ENCODE measurements at places on chromosomes 2 and 18.

GRCh38 chr2:12560618-12561017 lies 156.1 kb upstream of the TRIB2 start:
- DNase-seq: no peak

DNA sequence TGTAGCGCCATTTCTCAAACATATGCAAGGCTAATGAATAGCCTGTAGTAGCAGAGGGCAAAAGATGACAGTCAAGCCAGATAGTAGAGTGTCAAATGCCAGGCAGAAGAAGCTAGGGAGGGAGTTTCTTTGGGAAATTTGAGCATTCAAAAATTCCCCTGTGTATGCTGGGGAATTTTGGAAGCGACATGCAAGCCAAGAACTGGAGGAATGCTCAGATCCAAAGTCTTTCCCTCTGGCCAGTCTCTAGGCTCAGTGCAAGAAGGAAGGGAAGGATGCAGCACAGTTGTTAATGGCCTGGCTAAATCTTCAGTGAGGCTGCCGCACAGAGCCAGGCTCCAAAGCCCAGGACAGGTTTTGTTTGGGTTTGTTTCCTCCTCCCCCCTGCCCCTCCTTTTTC lies 59.9 kb downstream of the ATP9B start:
- DNase-seq: no peak

DNA sequence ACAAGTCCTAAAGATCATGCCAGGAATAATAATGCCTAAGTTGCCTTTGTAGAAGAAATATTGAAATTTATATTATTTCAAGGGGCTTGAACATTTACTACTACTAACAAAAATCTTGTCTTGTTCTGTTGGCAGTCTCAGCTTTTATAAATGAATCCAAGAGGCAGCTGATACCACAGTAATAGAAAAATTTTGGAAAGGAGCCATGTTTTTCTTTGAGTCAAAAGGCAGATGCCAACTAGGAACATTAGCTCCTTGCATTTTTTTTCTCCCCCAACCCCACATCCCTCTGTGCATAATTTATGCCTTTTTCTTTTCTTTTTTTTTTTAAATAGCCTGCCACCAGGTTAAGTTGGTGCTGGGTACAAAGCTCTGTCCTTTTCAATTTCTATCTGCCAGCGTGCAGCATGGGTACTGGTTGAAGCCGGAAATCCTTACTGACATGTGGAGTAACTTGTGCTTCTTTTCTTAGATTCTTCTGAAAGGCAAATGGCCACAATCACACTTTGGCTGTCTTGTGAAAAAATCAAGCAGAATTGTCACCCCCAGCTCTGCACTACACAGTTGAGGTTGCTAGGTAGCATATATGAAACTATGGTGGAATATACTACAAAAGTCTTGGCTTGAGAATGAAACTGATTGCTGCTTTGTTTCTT lies 98.8 kb downstream of the RHBDD1 start:
- DNase-seq: no peak

GRCh38 chr2:163548970-163549369 lies 186.8 kb downstream of the FIGN start:
- DNase-seq: no peak

DNA sequence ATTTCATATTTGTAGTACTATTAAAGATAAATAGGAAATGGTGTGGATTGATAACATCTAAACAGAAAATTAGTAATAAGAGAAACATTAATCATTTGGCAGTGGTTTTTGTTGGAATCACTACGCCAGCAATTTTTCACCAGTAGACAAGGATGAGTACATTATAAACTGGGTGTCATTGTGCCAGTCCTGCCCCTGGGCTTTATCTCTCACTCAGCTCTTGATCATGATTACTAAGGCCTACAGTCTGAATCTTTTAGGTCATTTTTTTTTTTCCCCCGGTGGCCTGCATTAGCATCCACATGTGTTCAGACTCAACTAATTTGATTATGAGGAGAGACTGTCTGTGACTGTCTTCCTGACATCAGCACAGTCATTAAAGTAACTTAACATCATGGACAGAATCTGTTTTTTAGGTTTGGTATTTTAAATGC lies 16.2 kb downstream of the GULP1 start:
- no peak for DNase-seq

DNA sequence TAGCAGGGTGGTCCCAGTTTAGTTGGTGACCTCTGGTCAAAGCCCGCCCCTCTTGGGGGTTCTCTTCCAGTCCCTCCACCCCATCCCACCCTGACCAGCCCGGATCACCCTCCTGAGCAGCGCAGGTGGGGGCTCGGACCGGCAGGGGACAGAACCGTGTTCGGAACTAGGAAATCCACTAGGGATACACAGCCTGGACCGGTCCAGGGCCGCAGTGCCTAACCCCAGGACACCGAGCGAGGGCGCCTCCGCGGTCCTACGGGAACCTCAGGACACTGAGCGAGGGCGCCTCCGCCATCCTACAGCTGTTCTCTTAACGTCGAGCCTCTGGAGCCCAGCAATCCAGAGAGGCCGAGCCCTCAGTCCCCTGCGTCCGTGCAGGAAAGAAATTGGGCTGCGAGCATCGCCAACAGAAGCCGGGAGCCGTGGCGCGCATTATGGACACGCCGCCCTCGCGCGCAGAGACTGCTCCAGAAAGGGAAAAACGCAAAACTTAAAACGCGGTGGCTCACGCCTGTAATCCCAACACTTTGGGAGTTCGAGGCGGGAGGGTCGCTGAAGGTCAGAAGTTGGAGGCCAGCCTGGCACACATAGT lies 8.5 kb downstream of the RAX start:
- DNase-seq: no peak

- no peak for DNase-seq
Measured at GRCh38 chr2:101342625-101343008, 34.1 kb upstream of the RNF149 start.

- no peak for DNase-seq
Measured at GRCh38 chr2:69962986-69963730, 1.7 kb upstream of the ASPRV1 start.

- no peak for DNase-seq
Measured at GRCh38 chr18:63646936-63647335, 2.9 kb upstream of the SERPINB4 start.

- no peak for DNase-seq
Measured at GRCh38 chr2:70790136-70790828, at the start of gene FIGLA. TSS of gene FIGLA (minus strand) at chr2:70790643. CDS start at chr2:70790638, 5 bp downstream.

GRCh38 chr2:137507237-137507636 lies 457.0 kb upstream of the HNMT start:
- no peak for DNase-seq

DNA sequence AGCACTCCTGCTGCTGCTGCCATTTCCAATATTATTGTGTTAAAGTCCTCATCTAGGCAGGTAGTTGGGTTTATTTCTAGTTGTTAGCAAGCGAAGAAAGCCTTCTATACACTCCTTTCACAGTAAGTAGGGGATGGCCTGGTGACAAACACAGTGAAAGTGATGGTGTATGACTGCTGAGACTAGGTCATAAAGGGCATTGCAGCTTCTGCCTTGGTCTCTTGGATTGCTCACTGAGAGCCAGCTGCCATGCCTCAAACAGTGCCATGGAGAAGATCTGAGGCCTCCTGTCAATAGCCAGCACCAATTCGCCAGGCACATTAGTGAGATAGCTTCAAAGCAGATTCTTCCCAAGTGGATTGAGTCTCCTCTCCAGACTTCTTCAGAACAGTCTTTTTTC lies 27.6 kb upstream of the MSTN start:
- no peak for DNase-seq

- no peak for DNase-seq
Measured at GRCh38 chr18:8056723-8057122, 489.6 kb downstream of the PTPRM start.

- DNase-seq: no peak
Measured at GRCh38 chr2:224668123-224668909, 47.8 kb downstream of the CCDC195 start.

DNA sequence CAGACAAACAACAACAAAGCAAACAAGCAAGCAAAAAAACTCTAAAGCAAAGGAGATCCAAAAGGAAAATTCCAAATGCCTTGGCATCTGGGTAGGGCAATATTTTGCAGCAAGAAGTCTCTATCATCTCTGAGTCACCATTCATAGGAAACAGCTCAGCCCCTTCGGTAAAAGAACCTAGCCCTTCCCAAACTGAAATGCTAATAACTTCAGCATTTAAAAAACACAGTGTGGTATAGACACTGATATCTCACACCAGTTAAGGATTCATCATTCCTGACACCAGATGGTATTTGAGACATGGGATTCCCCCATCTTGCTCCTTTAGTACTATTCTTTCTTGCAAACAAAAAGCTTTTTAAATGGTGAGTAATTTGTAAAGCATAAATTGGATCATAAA lies 491.8 kb downstream of the TXNL1 start:
- no peak for DNase-seq

DNA sequence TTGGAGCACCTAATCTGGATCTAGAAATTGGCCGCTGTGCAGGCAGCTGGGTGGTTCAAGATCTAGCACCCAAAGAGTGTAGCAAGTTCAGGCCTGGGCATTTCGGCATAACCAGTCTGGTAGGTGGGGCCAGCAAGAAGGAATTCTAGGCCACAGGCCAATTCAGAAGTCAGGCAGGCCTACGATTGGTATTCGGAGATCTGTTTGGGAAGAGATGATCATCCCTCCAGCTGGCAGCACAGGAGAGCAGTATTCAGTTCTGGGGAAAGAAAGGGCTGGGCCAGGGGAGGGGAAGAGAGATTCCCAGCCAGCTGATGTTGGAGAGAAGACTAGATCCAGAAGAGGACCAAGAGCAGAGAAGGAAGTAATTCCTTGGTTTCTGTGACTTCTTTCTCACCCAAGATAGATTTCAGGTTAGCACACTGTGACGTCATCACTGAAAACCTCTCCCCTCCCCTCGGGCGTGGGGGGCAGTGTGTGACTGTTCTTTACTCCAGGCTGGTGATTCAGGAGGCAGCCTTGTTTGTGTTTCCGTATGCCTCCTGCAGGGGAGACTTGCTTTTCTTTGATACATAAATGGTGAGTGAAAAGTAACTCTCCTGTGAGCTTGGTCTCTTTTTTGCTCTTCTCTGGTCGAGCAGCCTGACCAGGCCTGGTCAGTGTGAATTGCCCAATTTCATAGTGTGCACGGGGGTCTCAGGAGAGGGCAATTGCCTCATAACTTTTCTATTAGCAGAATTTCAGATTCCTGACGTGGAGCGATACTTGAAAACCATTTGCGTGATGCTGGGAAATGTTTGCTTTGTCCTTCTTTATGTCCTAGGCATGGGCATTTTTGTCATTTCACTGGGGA lies 61.1 kb downstream of the MEIS1 start:
- DNase-seq: no peak

DNA sequence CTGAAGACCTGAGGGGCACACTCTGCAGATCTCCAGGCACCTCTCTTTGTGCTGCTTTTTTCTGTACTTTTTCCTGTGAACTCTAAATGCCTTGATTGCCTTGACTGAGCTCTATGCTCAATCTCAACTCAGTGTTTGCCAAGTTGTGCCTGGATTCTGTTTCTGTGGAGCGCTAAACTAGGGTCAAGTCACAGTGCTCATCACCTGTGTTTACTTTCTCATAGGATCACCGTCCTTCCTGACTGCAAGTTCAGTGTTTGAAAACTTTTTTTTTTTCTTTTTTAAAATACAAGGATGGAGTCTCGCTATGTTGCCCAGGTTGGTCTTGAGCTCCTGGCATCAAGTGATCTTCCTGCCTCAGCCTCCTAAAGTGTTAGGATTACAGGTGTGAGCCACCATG lies 62.6 kb downstream of the AGPS start:
- DNase-seq: no peak

- DNase-seq: no peak
Measured at GRCh38 chr2:172977270-172978062, 98.2 kb upstream of the MAP3K20 start.

GRCh38 chr2:14189929-14190328 lies 442.6 kb upstream of the LRATD1 start:
- DNase-seq: no peak

GRCh38 chr2:18339326-18339725 lies 221.1 kb downstream of the RDH14 start:
- no peak for DNase-seq

DNA sequence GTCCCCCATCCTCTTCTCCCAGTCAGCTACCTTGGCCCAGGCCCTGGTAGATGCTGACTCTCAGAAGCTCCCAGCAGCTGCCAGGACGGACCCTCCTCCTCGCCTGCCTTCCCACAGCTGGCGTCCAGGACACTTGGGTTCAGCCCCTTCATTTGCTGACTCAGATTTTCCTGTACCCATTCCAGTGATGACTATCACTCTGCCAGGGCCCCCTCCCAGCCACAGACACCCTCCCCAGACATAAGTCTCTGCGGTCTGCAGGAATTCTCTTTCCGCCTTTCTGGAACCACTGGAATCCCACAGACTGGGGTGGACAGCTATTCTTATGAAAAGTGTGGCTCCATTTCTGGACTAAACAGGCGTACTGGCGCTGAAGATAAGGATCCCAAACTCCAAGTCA lies 260.3 kb upstream of the EPAS1 start:
- DNase-seq: no peak

- DNase-seq: no peak
Measured at GRCh38 chr2:122323927-122324326, 568.5 kb downstream of the TSN start.

DNA sequence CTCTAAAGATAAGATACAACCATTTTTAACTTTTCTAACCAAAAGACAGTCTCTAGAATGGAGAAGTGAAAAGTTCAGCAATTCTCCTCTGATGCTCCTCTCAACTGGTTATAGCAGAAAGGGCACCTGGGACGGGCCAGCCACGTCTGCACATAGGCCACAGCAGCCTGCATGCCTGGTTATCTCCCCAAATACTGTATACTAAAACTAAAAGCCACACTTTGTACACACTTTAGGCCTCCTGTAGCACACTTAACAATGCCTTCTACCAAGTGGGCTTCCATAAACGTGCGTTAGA lies 179.1 kb downstream of the ANKRD44 start:
- DNase-seq: no peak

DNA sequence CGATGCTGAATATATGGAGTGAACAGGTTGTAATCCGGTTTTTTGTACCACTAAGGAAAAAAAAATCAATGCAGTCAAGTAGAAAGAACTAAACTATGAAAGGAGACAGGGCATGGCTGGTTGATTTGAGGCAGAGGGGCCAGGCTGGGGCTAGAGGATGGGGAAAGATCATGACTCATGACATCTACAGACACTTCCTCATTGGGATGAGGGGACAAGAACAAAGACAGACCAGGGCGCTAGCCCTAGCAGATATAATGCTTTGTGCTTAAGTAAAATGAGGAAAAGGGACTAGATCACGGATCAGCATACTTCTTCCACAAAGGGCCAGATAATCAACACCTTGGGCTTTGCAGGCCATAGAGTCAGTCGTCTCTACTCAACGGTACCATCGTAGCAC lies 55.8 kb downstream of the ST6GAL2 start:
- no peak for DNase-seq

DNA sequence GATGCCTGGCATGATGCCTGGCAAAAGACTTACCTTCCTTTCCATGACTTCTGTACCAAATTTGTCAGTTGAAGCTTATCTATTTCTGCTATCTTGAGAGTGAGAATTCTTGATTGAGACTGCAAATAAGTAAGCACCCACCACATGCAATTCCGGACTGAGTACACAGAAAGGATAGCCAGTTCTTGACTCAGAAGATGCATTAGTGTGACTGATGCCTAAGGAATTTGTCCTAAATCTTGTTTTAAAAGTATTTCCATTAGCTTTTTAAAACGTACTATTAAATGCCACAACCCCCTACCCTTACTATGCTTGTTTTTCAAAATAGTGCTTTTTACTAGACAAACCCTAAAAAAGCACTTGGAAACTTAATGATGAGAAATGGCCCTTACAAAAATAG lies 545 bp downstream of the MPP4 start:
- no peak for DNase-seq
